ENCODE measurements at places on chromosomes 4 and X.
A peak's percentile ranks its signal among the peaks of the same experiment; 100 is the strongest.

DNA sequence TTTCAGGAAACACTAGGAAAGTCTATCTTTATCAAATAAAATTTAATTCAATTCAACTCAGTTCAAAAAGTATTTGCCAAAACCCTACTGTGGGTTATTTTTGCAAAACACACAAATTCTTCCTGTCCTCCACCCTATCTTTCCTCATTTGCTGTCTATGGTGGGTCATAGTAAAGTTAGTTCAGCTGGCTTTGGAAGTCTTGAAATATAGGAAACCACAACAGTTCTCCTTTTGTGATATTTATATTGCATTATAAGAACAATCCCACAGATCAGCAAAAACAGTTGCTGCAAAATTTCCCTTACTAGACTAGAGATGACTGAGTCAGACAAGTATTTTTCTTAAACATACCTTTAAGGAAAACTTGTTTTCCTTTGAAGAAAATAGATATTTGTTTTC is 22.2 kb downstream of the CYBB start:
- DNase-seq: no peak

- no peak for DNase-seq
Observed at GRCh38 chr4:4364486-4365208, 22.3 kb upstream of the NSG1 start.

DNA sequence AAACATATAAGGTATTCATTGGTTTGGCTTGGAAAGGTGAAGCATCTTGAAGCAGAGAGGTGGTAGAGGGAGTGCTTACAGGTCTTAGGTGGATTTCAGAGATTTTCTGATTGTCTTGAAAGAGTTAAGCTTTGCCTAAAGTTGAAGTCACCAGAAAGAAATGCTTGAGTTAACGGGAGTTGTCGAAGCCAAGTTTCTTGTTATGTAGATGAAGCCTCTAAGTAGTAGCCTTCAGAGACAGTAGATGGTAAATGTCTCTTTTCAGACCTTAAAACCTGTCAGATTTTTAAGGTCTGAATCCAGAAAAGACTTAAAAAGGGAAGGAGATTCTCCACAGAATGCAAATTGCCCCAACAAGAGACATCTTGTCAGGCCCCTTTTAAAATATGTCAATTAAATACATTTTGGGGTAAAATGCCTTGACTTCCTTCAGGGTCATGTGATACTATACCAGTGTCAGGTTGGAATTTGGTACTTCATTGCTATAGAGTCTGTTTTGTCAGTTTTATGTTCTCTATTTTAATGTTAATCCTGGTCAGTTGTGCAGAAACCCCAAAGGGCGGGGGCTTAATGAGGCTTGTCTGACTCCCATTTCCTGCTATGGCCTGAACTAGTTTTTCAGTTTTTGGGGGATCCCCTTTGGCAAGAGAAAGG is 81.0 kb downstream of the PCDH18 start:
- DNase-seq: peak; percentile 12

GRCh38 chr4:159127745-159128518 is 25.1 kb downstream of the RAPGEF2 start:
- DNase-seq: no peak

DNA sequence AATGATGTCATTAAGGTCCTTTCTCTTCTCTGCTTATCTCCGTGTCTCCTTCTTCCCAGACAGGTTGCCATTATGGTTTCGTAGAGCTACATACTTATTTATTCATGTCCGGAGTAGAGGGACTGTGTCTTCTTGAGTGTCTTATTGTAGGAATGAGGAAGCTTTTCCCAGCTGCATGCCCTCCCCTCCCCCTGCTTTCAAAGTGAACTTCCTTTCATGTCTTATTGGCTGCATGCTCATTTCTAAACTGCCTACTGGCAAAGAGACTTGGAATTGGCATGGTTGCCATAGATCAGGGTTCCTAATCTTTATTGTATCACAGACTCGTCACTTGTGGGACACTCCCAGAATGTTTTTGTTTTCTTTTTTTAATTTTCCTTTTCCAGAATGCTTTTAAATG is 15.4 kb downstream of the VAMP7 start:
- DNase-seq: no peak

- peak; percentile 10 for DNase-seq
Observed at GRCh38 chr4:13430834-13431568, 53.1 kb downstream of the RAB28 start.

DNA sequence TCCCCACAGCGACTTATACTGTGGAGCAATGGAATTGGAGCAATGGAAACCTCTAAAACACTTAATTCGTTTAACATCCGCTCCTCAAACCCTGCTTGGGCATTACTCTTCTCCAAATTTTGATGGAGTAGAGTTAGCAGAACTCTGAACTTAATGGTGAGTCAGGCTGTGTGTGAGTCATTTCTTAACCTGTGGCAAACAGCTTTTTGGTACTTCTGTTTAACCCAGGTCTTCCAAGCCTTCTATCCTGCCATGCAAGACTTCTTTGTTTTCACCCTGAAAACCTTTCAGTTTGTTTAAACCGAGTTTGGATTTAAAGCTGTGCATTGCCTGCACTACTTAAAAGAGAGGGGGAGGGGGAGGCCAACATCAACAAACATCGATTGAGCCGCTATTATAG is 3.6 kb upstream of the AMOT start:
- no peak for DNase-seq

Measured in iris pigment epithelial cell (primary cell).